ENCODE measurements at places on chromosomes 3 and 15. TPM values are rescaled to one million over a fixed set of nuclear protein-coding genes. Genes with fewer than 3 reads are reported as not detected.

TTC14 gene
- total RNA-seq = 28.3 TPM

PRICKLE2 gene
- total RNA-seq = 35.1 TPM

C2CD4A gene
- total RNA-seq = 0.05 TPM

LDHAL6B gene
- total RNA-seq = not detected

PLCB2 gene
- total RNA-seq = 0.10 TPM

Measured in cardiac ventricle fibroblast (primary cell).